Suprapubic skin (tissue), 4 donors: ENCODE measurements at places on chromosomes 7 and 10. TPM values are rescaled to one million over a fixed set of nuclear protein-coding genes. Genes with fewer than 3 reads are reported as not detected.

Gene JCAD
- total RNA-seq: 6.9 TPM

Gene CUTC
- total RNA-seq: 27.4 TPM

Gene FAM24B
- total RNA-seq: 4.5 TPM

Gene PAPSS2
- total RNA-seq: 2.5 TPM

Gene DOCK1
- 60.6 TPM for total RNA-seq

Gene ZNF107
- total RNA-seq: 15.8 TPM

Gene UCN3
- total RNA-seq: not detected

Gene LIPK
- total RNA-seq: 2.6 TPM

Gene RNLS
- total RNA-seq: 18.6 TPM

Gene HOXA9
- 53.1 TPM for total RNA-seq

Gene RPEL1
- total RNA-seq: not detected

Gene HTR5A
- total RNA-seq: not detected

Gene ZNF800
- 41.7 TPM for total RNA-seq

Gene OR6V1
- not detected for total RNA-seq

Gene RGR
- total RNA-seq: not detected

Gene ACSL5
- total RNA-seq: 6.5 TPM

Gene FBXO24
- 0.47 TPM for total RNA-seq

Gene AGAP9
- 8.3 TPM for total RNA-seq

Gene SPDYE16
- total RNA-seq: not detected

Gene SPDYE11
- total RNA-seq: not detected

Gene EVX1
- total RNA-seq: not detected

Gene DPYSL4
- total RNA-seq: not detected

Gene ANKRD61
- total RNA-seq: not detected

Gene WDFY4
- total RNA-seq: 1.5 TPM

Gene TMEM213
- 11.4 TPM for total RNA-seq

Gene KIAA1549
- total RNA-seq: 2.1 TPM

Gene WIPF3
- 0.60 TPM for total RNA-seq

Gene ANXA8L1
- total RNA-seq: 313 TPM

Gene MOGAT3
- not detected for total RNA-seq

Gene SLC18A3
- total RNA-seq: not detected

Gene RBP3
- not detected for total RNA-seq

Gene NPY
- not detected for total RNA-seq

Gene CTAGE4
- 11.7 TPM for total RNA-seq

Gene PTER
- 12.4 TPM for total RNA-seq

Gene AEBP1
- total RNA-seq: 59.3 TPM

Gene SLC13A1
- total RNA-seq: not detected

Gene HSPA12A
- total RNA-seq: 23.9 TPM

Gene HOXA10
- total RNA-seq: 6.9 TPM

Gene PLEKHS1
- total RNA-seq: 0.49 TPM

Gene ATOH7
- total RNA-seq: not detected

Gene RTKN2
- 2.5 TPM for total RNA-seq

Gene MRLN
- total RNA-seq: not detected

Gene TEX36
- not detected for total RNA-seq

Gene PTF1A
- not detected for total RNA-seq

Gene CEP55
- 1.4 TPM for total RNA-seq

Gene TAS2R41
- total RNA-seq: not detected

Gene MTERF1
- total RNA-seq: 6.6 TPM

Gene AGK
- total RNA-seq: 15.3 TPM

Gene KCNIP2
- total RNA-seq: 20.3 TPM

Gene TRPV5
- not detected for total RNA-seq
